ENCODE measurements at places on chromosomes 13 and 19.

DNA sequence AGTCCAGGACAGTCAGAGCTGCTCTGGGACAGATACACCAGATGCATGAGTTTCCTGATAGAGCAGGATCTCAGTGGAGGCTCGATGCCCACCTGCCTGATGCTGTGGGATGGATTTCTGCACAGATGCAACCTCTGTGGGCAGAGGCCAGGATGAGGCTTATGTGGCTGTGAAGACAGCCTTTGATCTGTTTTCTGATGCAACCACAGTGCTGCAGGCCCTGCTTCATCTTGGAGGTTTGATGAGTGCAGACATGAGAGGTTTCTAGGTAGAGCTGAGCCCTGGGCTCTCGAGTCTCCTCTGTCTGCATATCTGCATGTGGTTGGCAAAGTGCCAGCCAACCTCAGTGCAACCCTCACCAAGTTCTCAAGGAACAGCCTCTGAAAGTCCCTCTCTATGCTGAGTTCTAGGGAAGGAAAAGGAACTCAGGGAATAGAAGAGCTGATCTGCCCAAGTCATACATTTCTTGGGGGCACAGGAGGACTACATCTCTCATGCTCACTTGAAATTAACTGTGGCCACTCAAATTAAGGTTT is 23.1 kb upstream of the TSHZ3 start:
- DNase-seq: no peak

GRCh38 chr13:31043957-31044356 is 111.5 kb downstream of the TEX26 start:
- DNase-seq: no peak

DNA sequence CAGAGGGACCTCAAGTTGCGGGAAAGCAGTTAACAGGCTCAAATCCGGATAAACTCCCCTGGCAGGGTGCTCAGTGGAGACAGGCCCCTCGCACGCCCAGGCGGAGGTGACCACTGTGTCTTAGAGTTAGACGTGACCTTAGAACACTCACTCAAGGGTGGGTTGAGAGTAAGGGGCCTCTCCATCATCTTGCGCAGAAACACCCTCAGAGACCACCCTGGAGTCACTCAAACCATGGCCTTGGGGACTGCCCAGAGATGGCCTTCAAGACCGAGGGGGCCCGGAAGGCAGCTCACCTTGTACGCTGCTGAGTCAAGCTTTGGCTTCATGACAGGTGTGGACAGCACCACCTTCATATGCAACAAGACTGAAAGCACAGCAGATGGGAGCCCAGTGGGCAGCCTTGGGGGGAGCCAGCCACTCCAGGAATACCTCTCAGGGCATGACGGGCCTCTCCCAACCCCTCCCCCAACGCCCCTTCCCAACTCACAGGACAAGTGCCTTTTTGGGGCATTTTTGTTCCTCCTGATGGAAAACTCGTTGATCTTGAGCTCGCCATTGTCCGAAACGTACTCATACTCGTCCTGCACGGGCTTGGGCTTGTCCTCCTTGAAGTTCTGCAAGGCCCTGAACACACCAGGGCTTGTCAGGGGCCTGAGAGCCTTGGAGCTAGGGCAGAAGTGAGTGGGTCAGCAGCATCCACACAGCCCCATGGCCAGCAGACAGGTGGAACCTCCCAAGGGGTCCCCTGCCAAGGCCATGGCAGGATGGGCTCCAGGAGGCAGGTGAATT is 229.2 kb downstream of the TUBA3C start:
- no peak for DNase-seq

- DNase-seq: no peak
Observed at GRCh38 chr19:49829721-49830120, 11.6 kb downstream of the MED25 start.

- peak; percentile 57 for DNase-seq
Observed at GRCh38 chr19:51493776-51494175, 7.8 kb downstream of the SIGLEC12 start.

DNA sequence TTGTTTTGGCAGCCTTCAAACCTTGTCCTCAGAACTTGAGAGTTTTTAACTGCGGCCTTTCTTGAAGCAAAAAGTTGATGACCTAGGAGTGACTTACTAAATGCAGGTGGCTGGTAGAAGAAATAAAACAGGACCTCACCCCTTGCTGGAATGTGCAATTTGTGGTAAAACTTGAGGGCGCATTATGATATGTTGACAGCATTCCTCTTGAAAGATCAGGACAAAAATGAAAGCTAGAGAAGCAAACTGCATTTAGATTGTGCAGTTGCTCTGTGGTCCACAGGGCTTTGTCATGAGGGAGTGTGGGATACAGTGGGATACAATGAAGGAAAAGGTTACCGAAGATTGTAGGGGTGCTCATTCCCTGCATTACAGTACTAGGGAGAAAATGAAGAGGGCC is 504.2 kb downstream of the GPC6 start:
- no peak for DNase-seq

GRCh38 chr19:50331994-50332243 is 2.7 kb upstream of the KCNC3 start:
- DNase-seq: no peak

DNA sequence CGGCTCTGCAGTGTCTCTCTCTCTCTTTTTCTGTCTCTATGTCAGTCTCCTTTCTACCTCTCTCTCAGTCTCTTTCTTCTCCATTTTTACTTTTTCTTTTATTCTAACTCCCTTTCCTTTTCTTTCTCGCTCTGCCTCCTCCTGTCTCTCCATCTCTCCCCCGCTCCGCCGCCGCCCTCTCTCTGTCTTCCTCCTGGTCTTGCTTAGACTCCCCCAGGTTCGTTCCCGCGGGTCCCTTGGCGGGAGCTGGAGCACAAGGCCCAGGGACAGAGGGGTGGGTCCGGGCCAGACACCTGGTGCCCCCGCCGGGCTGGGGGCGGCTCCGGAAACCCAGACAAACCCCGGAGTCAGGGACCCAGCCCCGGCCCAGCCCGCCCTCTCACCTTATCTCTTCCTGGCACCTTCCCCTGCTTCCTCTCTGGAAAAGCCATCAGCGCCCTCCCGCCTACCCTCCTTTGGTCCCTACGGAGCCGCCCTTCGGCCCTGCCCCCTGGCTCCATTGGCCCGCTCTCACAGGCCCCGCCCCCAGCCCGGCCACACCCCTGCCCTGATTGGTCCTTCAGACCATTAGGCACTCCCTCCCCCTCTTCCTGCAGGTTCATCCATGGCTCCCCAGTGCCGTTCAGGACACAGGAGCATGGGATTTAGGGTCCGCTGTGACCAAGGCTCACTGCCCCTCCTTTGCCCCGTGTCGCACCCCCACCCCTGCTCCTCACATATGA is 15.4 kb upstream of the NOP53 start:
- DNase-seq: no peak

- DNase-seq: no peak
Observed at GRCh38 chr13:110123041-110123809, 183.7 kb downstream of the COL4A1 start.

DNA sequence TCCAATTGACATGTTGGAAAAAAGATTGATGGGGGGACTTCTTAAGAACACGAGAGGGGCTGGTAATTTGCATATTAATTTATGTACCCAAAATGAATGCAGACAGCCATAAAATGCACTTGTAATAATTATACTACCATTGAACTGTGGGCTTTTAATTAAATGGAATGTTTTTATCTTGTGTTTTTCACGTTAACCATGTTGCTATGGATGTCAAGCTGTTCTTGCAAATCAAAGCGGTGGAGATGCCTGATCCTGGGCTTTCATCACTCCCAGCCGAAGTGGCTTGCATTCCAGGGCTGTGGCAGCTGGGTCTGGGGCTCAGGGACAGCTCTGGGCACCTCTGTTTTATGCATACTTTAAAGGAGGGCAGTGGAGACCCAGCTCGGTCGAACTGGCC is 179.4 kb upstream of the TMTC4 start:
- DNase-seq: no peak
